ENCODE measurements at places on chromosomes 2 and 18.

DNA sequence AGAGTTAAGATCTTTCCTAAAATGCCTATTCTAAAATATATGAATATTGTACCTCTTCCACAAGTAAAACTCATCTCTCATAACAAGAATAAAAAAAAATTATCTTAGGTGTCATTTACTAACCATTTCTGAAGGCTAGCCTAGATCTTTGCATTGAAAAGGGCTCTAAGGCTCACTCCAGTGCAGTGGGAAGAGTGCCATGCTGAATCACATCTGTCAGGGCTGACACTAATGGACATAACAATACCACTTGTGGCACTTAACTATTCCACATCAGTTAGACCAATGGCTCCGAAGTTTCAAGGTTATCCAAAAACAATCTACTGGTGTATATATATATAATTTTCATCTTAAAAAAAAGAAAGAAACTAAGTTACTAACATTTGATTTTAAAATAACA is 130.2 kb downstream of the EXOC6B start:
- H3K27ac ChIP-seq = no peak overlapping the region
- peaks cover 4% of the 10 kb centered on the region for H3K4me1 ChIP-seq
- H3K4me3 ChIP-seq = no peak overlapping the region
- no peak for DNase-seq

GRCh38 chr18:35059280-35059927 is 18.2 kb downstream of the MAPRE2 start:
- peaks cover 13% of the 10 kb centered on the region for H3K4me1 ChIP-seq
- H3K27me3 ChIP-seq = no peaks in the 10 kb centered on the region
- no peak for DNase-seq
- no peak overlapping the region for H3K27ac ChIP-seq
- no peaks in the 10 kb centered on the region for H3K36me3 ChIP-seq

DNA sequence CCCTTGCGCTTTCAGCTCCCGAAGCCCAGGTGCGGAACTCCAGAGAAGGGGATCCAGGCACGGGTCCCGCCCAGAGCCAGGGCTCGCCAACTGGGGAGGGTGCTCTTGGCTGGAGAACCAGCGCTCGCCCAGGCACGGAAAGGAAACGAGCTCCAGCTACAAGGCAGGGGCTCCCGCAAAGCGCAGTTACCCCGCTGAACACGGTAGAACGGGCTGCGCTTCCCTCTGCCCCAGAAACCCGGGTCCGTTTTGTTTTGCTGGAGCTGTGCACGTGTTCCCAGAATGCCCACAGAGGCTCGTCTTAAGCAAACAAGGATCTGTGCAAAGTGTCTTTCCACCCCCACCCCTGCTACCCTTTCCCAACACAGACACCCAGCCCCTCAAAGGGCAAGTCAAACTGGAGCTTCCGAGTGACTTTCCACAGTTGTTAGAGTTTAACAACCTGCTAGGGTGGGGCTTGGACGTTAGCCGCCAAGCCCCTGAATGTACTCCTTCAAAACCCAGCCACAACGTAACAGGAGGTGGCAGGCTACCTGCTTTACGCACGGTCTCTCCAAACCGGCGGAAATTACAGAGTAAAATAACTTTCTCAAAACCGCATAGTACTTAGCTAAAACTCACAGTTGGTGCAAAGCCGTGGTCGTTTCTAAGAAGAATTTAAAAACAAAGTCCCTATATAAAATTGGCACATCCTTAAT is 775 bp downstream of the RNF125 start:
- DNase-seq = no peak
- H3K27ac ChIP-seq = peak overlapping the region; percentile 15
- H3K36me3 ChIP-seq = no peaks in the 10 kb centered on the region
- peak overlapping the region; percentile 73 for H3K4me3 ChIP-seq
- peaks cover 16% of the 10 kb centered on the region for H3K4me1 ChIP-seq

GRCh38 chr18:34971313-34971712 is 69.9 kb upstream of the MAPRE2 start:
- no peak overlapping the region for H3K4me3 ChIP-seq
- DNase-seq = no peak
- no peaks in the 10 kb centered on the region for H3K27me3 ChIP-seq
- H3K27ac ChIP-seq = no peak overlapping the region
- H3K4me1 ChIP-seq = peaks cover 3% of the 10 kb centered on the region

- H3K4me1 ChIP-seq = peaks cover 31% of the 10 kb centered on the region
- no peaks in the 10 kb centered on the region for H3K36me3 ChIP-seq
- H3K27me3 ChIP-seq = no peaks in the 10 kb centered on the region
- no peak for DNase-seq
- H3K4me3 ChIP-seq = no peak overlapping the region
Measured at GRCh38 chr2:223104336-223105132, 52.5 kb downstream of the KCNE4 start.

DNA sequence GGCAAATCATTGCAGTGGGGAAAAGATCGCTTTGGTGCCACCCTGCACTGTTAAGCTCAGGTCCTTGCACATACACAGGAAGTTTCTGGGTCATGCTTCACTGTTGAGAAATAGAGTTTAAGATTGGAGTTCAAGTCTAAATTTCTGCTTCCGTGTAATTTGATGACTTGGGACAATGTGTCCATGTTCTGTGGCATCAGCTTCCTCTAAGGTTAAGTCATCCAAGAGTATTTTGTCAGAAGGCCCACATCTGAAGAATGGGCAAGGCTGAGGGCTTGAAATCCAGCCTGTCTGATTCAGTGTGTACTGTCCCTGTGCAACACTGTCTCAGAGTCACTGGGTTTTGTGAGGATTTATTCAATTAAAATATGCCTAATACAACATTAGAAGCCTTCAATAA is 880.7 kb downstream of the SUCLG1 start:
- H3K27ac ChIP-seq = no peak overlapping the region
- no peaks in the 10 kb centered on the region for H3K27me3 ChIP-seq
- DNase-seq = no peak
- no peaks in the 10 kb centered on the region for H3K36me3 ChIP-seq
- H3K4me3 ChIP-seq = no peak overlapping the region

GRCh38 chr18:60292186-60292585 is 80.4 kb downstream of the MC4R start:
- no peak for DNase-seq
- no peaks in the 10 kb centered on the region for H3K4me1 ChIP-seq
- no peak overlapping the region for H3K4me3 ChIP-seq
- H3K36me3 ChIP-seq = no peaks in the 10 kb centered on the region
- H3K27me3 ChIP-seq = no peaks in the 10 kb centered on the region

DNA sequence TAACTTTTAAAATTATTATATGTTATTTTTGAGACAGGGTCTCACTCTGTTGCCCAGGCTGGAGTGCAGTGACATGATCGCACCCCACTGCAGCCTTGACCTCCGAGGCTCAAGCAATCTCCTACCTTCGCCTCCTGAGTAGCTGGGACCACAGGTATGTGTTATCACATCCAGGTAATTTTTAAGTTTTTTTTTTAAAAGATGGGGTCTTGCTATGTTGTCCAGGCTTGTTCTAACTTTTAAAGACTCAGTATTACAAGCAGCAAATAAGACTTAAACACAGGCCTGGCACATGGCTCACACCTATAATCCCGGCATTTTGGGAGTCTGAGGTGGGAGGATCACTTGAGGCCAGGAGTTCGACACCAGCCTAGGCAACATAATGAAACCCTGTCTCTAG is 101.2 kb downstream of the ASXL2 start:
- no peak overlapping the region for H3K4me3 ChIP-seq
- no peaks in the 10 kb centered on the region for H3K27me3 ChIP-seq
- peaks cover 5% of the 10 kb centered on the region for H3K4me1 ChIP-seq
- H3K27ac ChIP-seq = no peak overlapping the region

- no peaks in the 10 kb centered on the region for H3K27me3 ChIP-seq
- no peak overlapping the region for H3K27ac ChIP-seq
- no peak for DNase-seq
- no peak overlapping the region for H3K4me3 ChIP-seq
Measured at GRCh38 chr2:29040552-29040951, 33.8 kb downstream of the PCARE start.

- no peak overlapping the region for H3K27ac ChIP-seq
- no peak overlapping the region for H3K4me3 ChIP-seq
- DNase-seq = no peak
- no peaks in the 10 kb centered on the region for H3K27me3 ChIP-seq
- peaks cover 43% of the 10 kb centered on the region for H3K36me3 ChIP-seq
Measured at GRCh38 chr18:54284981-54285785, 15.9 kb downstream of the POLI start.

GRCh38 chr2:231557571-231558217 is 27.4 kb upstream of the NMUR1 start:
- DNase-seq = peak; percentile 31
- H3K27me3 ChIP-seq = no peaks in the 10 kb centered on the region
- peaks cover 10% of the 10 kb centered on the region for H3K4me1 ChIP-seq
- peak overlapping the region; percentile 51 for H3K27ac ChIP-seq

DNA sequence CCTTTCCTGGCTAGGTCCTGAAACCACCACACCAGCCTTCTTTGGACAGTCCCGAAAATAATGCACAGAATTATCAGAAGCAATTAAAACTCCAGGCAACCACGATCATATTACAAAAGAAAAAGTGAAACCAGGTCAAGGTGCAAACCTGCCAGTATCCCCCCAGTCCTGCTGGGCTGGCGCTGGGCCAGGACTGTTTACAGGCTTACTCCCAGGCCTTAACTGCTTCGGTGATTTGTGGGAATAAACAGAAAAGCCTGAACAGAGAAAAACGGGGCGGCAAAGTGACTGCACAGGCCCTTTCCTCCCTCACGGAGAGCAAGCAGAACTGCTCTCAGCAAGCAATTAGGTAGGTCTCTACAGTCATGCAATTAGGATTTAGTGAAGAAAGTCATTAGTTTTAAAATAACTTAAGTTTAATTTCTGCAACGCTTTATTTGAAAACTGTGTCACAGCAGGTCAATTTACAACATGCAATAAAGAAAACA is 1.3 kb downstream of the HDAC4 start:
- no peaks in the 10 kb centered on the region for H3K36me3 ChIP-seq
- peak overlapping the region; percentile 81 for H3K4me3 ChIP-seq
- no peak overlapping the region for H3K27ac ChIP-seq
- no peaks in the 10 kb centered on the region for H3K27me3 ChIP-seq
- H3K4me1 ChIP-seq = peaks cover 23% of the 10 kb centered on the region

Measured in thoracic aorta (tissue), 2 donors.